Dermis microvascular lymphatic vessel endothelial cell (primary cell): ENCODE measurements at places on chromosomes 7 and 10. TPM values are rescaled to one million over a fixed set of nuclear protein-coding genes. Genes with fewer than 3 reads are reported as not detected.

DNA sequence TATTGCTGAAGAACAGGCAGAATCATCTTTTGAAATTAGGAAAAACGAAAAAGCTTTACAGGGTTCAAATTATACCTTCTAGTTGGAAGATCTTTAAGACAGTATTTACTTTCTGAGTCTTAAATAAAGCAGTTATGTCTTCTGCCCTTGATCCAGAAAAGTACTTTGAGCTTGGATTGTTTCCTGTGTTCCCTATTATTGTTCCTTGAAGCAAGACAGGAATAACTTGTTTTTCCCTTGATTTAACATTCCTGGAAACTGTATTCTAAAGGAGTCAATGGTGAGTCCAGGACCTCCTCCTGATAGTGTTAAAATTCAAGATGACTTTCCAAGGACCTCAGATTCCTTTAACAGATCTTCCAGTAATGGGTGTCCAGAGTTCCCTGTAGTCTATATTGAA, 74.3 kb upstream of the GATA3 start:
- no peak for DNase-seq

DNA sequence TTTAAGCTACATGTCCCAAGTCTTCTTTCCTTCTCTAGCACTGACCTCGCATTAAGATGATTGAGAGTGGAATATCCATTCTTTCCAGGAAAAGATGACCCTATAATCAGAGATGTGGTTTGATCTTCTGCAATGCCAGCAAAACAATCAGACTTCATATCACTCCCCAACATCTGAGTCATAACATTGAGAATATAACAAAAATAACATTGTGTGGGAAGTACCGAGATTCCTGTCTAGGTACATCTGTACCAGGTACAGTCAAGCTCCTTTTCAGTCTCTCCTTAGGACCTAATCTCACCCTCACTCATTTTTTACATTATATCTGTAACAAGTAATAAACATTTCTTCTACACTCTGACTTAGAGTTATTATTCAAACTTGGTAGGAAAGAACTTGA, 201.6 kb downstream of the LRRTM3 start:
- DNase-seq, result no peak

The PPP1R17 gene
- not detected in 2 replicates for total RNA-seq

DNA sequence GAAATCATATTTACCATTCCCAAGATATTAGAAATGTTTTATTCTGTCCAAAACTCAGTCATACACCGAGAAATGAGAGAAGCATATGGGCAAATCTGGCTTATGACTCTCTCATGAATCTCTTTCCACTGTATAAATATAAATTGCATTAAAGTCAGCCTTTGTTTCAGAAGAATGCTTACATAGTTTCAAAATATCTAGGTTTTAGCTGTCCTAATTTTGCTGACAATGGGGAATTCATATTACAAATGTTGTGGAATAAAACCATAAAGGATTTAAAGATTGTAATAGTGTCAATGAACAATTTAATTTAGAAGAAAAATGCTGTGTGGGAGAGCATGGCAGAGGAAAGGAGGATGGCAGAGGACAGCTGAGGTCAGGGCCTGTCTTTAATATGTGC, 185.0 kb upstream of the THSD7A start:
- no peak for DNase-seq

GRCh38 chr7:5557920-5558401, 134.3 kb upstream of the TNRC18 start:
- no peak for DNase-seq

The ACTL6B gene
- not detected in 2 replicates for total RNA-seq

- DNase-seq, result no peak
Measured at GRCh38 chr7:65968256-65969185, 13.5 kb downstream of the GUSB start.
